ENCODE measurements at places on chromosomes 1 and 21. TPM values are rescaled to one million over a fixed set of nuclear protein-coding genes. Genes with fewer than 3 reads are reported as not detected.

Gene APCS
- not detected for total RNA-seq

Gene OR14K1
- not detected for total RNA-seq

Gene KLHDC8A
- not detected for total RNA-seq

Gene LCE2B
- not detected for total RNA-seq

Gene GPATCH3
- 6.0 TPM for total RNA-seq

Gene KCNT2
- 4.8 TPM for total RNA-seq

Gene VANGL2
- under 0.01 TPM for total RNA-seq

Gene IGSF21
- not detected for total RNA-seq

Gene SLC1A7
- total RNA-seq = not detected

Gene CLDN8
- not detected for total RNA-seq

Data from smooth muscle cell of the umbilical artery (primary cell).